ENCODE measurements at places on chromosomes 2 and 18. TPM values are rescaled to one million over a fixed set of nuclear protein-coding genes. Genes with fewer than 3 reads are reported as not detected.
A peak's percentile ranks its signal among the peaks of the same experiment; 100 is the strongest.

The FABP1 gene
- not detected for total RNA-seq

The ZNF532 gene
- total RNA-seq = 23.9 TPM

The DYSF gene
- total RNA-seq = 19.4 TPM

The TACR1 gene
- 1.9 TPM for total RNA-seq

The SIGLEC15 gene
- not detected for total RNA-seq

The LTBP1 gene
- 15.6 TPM for total RNA-seq

The ATOH8 gene
- 8.9 TPM for total RNA-seq

The ZNF892 gene
- 3.7 TPM for total RNA-seq

The BOLL gene
- not detected for total RNA-seq

DNA sequence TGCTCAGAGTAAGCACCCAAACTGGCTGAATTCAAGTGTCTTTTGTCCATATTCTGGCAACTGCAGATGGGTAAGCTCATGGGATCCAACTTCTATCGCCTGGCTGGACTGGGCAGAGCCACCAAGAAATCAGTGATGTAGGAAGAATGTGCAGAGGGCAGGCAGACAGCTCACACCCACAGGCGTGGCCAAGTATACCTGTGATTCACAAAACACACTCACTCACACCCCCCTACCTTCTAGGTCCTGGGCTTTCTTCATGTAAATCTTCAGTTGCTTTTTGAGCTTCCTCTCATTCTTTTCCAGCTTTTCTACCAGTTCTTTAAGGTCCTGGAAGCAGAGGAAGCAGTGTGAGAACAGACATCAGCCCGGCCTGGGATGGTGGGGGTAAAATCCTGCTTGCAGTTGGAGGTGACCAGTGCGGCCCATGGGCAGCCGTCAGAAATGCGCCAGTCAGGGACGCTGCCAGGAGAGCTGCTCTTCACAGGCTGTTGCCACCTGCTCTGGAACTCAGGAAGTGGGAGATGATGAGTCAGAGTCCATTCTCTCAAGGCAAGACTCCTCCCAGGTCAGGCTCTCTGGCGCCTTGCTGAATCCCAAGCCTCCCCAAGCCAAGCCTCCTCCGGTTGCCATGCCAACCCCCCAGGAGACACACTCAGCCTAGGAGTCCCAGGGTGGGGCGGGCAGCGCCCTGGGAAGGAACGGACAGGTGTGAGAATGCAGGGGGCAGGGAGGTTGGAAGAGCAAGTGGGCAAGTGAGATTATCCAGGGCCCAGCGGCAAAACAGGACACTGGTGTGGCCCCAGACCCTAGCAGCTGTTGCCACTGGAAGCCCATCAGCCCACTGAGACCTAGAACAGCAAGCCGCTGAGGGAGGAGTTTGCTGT lies 36.2 kb upstream of the ACAA2 start:
- H3K36me3 ChIP-seq = no peaks in the 10 kb centered on the region
- H3K4me1 ChIP-seq = no peaks in the 10 kb centered on the region
- no peak overlapping the region for H3K27ac ChIP-seq
- no peaks in the 10 kb centered on the region for H3K27me3 ChIP-seq
- H3K4me3 ChIP-seq = no peak overlapping the region

GRCh38 chr2:239468491-239469105 lies 67.8 kb upstream of the HDAC4 start:
- no peak overlapping the region for H3K27ac ChIP-seq
- no peaks in the 10 kb centered on the region for H3K27me3 ChIP-seq
- no peak for DNase-seq
- no peaks in the 10 kb centered on the region for H3K4me1 ChIP-seq
- no peaks in the 10 kb centered on the region for H3K36me3 ChIP-seq

DNA sequence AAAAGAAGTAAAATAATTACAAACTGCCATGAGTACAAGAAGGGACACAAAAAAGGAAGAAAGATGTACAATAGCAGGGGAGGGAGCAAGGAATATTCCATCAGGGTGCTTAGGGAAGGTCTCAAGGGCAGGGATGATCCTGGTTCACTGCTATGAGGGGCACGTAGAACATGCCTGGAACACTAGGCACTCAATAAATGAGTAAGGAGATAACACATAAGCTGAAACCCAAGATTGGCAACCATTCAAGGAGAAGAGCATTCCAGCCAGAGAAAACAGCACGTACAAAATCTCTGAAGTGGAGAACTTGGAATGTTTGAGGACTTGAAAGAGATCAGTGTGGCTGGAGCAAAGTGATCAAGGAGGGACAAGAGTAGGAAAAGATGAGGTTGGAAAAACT lies 103.2 kb downstream of the FAM161A start:
- no peak overlapping the region for H3K27ac ChIP-seq
- DNase-seq = peak; percentile 51
- H3K4me3 ChIP-seq = no peak overlapping the region
- H3K36me3 ChIP-seq = no peaks in the 10 kb centered on the region

GRCh38 chr18:3495691-3496430 lies 45.9 kb downstream of the TGIF1 start:
- H3K4me3 ChIP-seq = no peak overlapping the region
- H3K27me3 ChIP-seq = no peaks in the 10 kb centered on the region
- H3K36me3 ChIP-seq = no peaks in the 10 kb centered on the region

GRCh38 chr2:726169-726568 lies 49.0 kb upstream of the TMEM18 start:
- DNase-seq = no peak
- H3K36me3 ChIP-seq = no peaks in the 10 kb centered on the region
- no peak overlapping the region for H3K4me3 ChIP-seq
- H3K27ac ChIP-seq = no peak overlapping the region
- no peaks in the 10 kb centered on the region for H3K4me1 ChIP-seq

DNA sequence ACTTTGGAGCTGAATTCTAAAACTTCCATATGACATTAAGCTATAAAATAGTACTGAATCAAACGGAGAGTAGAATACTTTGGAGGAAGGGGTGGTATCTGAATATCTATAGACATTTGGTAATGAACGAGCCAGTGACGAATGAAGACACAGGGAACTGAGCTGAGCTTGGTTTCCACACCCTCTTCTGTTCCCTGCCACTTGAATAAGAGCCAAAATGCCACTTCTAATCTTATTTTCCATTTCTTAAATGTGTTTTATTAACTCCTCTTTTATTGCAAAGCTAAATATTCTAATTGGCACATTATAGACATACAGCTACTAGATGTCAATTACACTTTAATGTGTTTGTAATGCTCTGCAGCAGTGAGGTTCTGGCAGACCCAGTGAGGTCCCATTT lies 76.1 kb downstream of the AFF3 start:
- H3K27me3 ChIP-seq = no peaks in the 10 kb centered on the region
- H3K4me1 ChIP-seq = peaks cover 9% of the 10 kb centered on the region
- no peak overlapping the region for H3K27ac ChIP-seq
- DNase-seq = no peak

GRCh38 chr2:241126771-241127202 lies 22.5 kb downstream of the PASK start:
- no peak overlapping the region for H3K4me3 ChIP-seq
- H3K27me3 ChIP-seq = no peaks in the 10 kb centered on the region
- no peak for DNase-seq
- H3K27ac ChIP-seq = no peak overlapping the region

DNA sequence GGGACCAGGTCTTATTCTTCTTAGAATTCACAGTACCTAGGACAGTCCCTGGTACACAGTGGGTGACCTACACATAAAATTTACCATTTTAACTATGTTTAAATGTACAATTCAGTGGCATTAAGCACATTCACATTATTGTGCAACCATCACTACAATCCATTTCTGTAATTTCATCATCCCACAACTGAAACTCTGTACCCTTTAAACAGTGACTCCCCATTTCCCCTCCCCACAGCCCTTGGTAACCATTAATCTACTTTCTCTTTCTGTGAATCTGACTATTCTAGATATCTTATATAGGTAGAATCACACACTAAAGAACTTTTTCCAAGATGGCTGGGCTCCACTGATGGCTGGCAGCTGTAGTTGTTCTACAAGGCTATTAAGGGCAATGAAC lies 41.6 kb downstream of the GFPT1 start:
- DNase-seq = no peak
- no peaks in the 10 kb centered on the region for H3K4me1 ChIP-seq
- H3K4me3 ChIP-seq = no peak overlapping the region
- no peak overlapping the region for H3K27ac ChIP-seq
- H3K27me3 ChIP-seq = no peaks in the 10 kb centered on the region

- H3K4me3 ChIP-seq = no peak overlapping the region
- no peaks in the 10 kb centered on the region for H3K27me3 ChIP-seq
- DNase-seq = no peak
- H3K4me1 ChIP-seq = no peaks in the 10 kb centered on the region
- no peak overlapping the region for H3K27ac ChIP-seq
Measured at GRCh38 chr2:26585100-26585499, 56.1 kb downstream of the CIB4 start.

DNA sequence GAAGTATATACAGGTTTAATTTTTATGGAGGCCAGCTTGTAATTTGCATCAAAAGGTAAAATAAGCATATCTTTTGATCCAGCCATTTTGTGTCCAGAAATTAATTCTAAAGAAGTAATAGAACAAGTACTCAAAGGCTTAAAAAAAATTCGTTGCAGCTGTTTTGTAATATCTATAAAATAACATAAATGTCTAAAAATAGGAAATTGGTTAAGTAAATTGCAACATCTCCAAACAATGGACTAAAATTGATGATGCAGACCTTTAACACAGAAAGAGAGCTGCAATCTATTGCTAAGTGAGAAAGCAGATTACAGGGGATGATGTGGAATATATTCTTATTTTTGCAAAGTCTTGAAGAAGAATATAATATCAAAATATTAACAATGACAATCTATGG lies 19.4 kb downstream of the AAK1 start:
- no peak overlapping the region for H3K4me3 ChIP-seq
- peaks cover 20% of the 10 kb centered on the region for H3K4me1 ChIP-seq
- DNase-seq = no peak
- H3K36me3 ChIP-seq = no peaks in the 10 kb centered on the region

DNA sequence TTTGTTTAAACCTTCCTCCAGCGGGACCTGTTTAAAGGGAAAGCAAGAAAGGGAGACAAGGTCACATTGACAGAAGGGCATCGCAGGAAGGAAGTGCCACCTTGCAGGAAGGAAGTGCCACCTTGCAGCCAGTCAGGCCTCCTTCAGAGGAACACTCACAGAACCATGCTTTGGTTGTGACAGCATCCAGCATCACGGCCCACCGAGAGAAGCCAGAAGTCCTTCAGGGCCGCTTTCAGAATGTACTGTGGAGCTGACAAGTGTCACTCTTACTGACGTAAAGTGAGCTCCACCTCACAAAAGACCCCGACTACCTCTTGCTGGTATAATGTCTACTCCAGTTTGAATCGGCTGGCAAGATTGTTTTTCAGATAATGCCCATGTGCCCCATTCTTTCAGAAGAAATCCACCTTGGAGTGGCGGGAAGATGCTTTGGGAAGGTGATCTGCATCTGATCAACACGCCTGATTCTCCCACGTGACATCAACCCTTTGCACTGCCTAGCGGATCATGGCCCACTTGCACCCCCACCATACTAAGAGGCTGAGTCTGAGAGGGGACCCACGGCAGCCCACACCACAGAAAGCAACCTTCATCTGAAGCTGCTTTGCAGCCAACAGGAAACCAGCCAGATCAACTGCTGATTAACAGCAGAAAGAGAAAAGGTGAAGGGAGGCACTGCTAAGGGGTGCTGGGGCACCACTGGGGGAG lies 99.8 kb downstream of the UXS1 start:
- H3K4me3 ChIP-seq = no peak overlapping the region
- no peak overlapping the region for H3K27ac ChIP-seq
- H3K4me1 ChIP-seq = no peaks in the 10 kb centered on the region
- H3K27me3 ChIP-seq = no peaks in the 10 kb centered on the region

- peak; percentile 92 for DNase-seq
- H3K27me3 ChIP-seq = no peaks in the 10 kb centered on the region
- peak within 1 kb of the TSS; percentile 55 for H3K27ac ChIP-seq
- no peaks in the 10 kb centered on the region for H3K36me3 ChIP-seq
- peak within 1 kb of the TSS; percentile 91 for H3K4me3 ChIP-seq
Measured at GRCh38 chr18:79951545-79952455, at the start of gene SLC66A2. TSS of gene SLC66A2 (minus strand) at chr18:79951653. CDS start at chr18:79950926, 727 bp downstream.

- no peaks in the 10 kb centered on the region for H3K4me1 ChIP-seq
- H3K36me3 ChIP-seq = no peaks in the 10 kb centered on the region
- H3K27ac ChIP-seq = no peak overlapping the region
- DNase-seq = no peak
Measured at GRCh38 chr2:7145707-7146106, 228.5 kb downstream of the RNF144A start.

GRCh38 chr2:33318456-33318855 lies 158.0 kb upstream of the RASGRP3 start:
- H3K36me3 ChIP-seq = no peaks in the 10 kb centered on the region
- no peaks in the 10 kb centered on the region for H3K27me3 ChIP-seq
- H3K4me1 ChIP-seq = peaks cover 23% of the 10 kb centered on the region
- no peak for DNase-seq
- no peak overlapping the region for H3K27ac ChIP-seq
- no peak overlapping the region for H3K4me3 ChIP-seq

- peak overlapping the region; percentile 48 for H3K27ac ChIP-seq
- no peak for DNase-seq
- H3K27me3 ChIP-seq = no peaks in the 10 kb centered on the region
- peaks cover 77% of the 10 kb centered on the region for H3K4me1 ChIP-seq
- H3K4me3 ChIP-seq = no peak overlapping the region
Measured at GRCh38 chr2:85324639-85325465, 2.9 kb downstream of the TGOLN2 start.

- no peak overlapping the region for H3K4me3 ChIP-seq
- DNase-seq = no peak
- H3K27me3 ChIP-seq = no peaks in the 10 kb centered on the region
- peaks cover 5% of the 10 kb centered on the region for H3K4me1 ChIP-seq
- H3K27ac ChIP-seq = no peak overlapping the region
- H3K36me3 ChIP-seq = no peaks in the 10 kb centered on the region
Measured at GRCh38 chr2:236968101-236968879, 117.4 kb upstream of the COPS8 start.

DNA sequence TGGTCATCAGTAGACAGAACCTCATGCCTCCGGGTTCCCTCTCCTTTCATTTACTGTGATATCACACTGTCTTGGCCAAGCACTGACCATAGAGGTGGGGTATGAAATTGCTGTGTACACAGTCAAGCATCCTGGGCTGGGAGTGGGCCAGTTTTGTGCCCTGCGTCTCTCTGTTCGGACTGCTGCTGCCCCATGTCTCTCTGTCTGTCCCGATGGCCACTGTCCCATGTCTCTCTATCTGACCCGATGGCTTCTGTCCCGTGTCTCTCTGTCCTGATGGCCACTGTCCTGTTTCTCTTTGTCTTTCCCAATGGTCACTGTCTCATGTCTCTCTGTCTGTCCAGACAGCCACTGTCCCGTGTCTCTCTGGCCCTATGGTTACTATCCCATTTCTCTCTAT lies 164.9 kb downstream of the ARL4C start:
- no peaks in the 10 kb centered on the region for H3K36me3 ChIP-seq
- H3K27me3 ChIP-seq = no peaks in the 10 kb centered on the region
- no peaks in the 10 kb centered on the region for H3K4me1 ChIP-seq
- no peak for DNase-seq
- H3K27ac ChIP-seq = no peak overlapping the region
